ENCODE measurements at places on chromosomes 2 and 18.

GRCh38 chr18:68448736-68449135, 266.2 kb downstream of the TMX3 start:
- no peak for DNase-seq

GRCh38 chr18:39845631-39846030, 2109.4 kb upstream of the PIK3C3 start:
- DNase-seq, result no peak

DNA sequence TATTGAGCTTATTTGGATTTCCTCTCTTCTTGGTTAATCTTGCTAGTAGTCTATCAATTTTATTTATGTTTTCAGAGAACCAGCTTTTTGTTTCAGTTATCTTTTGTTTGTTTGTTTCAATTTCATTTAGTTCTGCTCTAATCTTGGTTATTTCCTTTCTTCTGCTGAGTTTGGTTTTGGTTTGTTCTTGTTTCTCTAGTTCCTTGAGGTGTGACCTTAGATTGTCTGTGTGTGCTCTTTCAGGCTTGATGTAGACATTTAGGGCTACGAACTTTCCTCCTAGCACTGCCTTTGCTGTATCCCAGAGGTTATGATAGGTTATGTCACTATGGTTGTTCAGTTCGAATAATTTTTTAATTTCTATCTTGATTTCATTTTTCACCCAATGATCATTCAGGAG, 141.6 kb downstream of the ZNF236 start:
- DNase-seq, result no peak

DNA sequence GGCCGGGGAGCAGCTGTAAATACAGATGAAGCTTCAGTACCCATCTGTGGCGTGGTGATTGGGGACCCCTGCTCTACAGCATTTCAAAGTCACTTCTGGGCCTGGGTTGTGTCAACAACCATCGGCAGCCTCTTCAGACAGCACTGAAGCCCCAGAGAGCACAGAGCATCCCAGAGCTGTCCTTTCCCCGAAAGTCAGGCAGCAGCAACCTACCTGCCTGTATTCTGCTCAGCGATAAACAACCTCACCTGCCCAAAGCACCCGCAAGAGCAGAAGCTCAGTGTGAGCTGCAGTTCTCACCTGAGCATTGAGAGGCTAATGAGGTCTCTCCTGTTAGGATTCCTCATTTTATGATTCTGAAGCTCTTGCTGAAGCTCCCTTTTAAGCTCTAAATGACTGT, 19.3 kb downstream of the TRABD2A start:
- DNase-seq, result no peak

- no peak for DNase-seq
Measured at GRCh38 chr2:46555011-46555410, 75.6 kb downstream of the TMEM247 start.

DNA sequence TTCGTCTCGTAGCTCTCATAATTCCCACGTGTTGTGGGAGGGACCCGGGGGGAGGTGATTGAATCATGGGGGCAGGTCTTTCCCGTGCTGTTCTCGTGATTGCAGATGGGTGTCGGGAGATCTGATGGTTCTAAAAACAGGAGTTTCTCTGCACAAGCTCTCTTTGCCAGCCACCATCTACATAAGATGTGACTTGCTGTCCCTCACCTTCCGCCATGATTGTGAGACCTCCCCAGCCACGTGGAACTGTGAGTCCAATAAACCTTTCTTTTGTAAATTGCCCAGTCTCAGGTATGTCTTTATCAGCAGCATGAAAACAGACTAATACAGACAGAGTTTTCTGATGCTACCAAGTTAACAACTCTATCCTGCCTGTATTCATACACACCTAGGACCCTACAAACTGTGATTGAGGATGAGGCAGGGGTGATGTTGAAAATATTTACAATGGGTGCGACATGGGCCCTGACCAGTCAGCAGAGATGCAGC, 3.9 kb downstream of the APOB start:
- no peak for DNase-seq

DNA sequence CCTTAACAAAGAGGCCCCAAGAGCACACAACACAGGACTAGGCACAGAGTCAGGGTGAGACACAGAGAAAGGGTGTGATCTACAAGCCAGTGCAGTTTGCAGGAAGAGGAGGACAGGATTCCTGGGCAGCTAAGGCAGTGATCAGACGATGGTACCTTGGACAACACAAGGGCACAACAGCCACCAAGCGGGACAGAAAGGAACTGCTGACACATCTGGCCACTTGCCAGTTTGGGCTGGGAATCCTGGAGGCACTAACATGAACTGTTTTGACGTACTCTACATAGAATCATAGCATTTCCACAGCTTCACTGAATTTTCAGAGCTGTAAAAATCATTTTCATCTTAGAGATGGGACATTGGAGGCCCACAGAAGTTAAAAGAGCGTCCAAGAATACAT, 221.5 kb upstream of the SLC35G4 start:
- no peak for DNase-seq

- no peak for DNase-seq
Measured at GRCh38 chr2:20994130-20994529, 49.7 kb downstream of the APOB start.

- no peak for DNase-seq
Measured at GRCh38 chr2:192473331-192473730, 278.6 kb upstream of the TMEFF2 start.

- no peak for DNase-seq
Measured at GRCh38 chr18:43442571-43442970, 165.3 kb upstream of the SYT4 start.

- DNase-seq, result no peak
Measured at GRCh38 chr18:49910019-49910418, 96.7 kb upstream of the ACAA2 start.

DNA sequence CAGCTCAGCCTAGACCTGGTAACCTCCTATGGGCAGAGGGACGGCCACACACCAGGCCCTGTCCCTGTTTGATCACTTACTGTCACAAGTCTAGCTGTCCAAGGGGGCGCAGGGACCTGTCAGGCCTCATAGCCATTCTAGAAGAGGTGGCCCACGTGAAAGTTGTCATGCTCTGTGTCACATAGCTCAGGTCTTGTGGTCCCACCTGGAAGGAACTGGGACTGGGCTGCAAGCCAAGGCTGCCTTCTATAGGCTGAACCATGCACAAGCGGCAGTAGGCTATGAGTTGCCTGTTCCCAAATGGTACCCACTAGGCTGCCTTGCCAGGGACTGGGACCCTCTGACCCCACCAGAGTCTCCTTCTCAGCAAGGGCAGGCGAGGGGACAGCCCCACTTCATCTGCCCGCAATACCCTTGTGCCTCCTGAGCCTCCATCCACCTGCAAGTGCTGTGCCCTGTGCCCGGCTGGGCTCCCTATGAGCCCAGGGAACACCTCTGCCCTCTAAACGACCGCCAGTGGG, 177.5 kb downstream of the ANAPC1 start:
- no peak for DNase-seq

DNA sequence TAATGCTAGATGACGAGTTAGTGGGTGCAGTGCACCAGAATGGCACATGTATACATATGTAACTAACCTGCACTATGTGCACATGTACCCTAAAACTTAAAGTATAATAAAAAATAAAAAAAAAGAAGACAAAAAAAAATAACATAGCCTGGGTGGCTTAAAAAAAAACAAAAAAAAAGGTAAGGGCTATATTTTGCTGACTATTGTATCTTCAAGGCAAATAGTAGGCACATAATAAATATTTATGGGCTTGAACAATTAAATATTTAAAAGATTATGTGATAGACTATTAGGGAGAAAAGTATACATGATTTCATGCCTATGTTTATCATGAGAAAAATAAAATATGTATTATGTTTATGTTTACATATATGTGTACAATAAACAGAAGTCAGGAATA, 99.4 kb downstream of the CCDC148 start:
- no peak for DNase-seq

- DNase-seq, result no peak
Measured at GRCh38 chr18:45430041-45430440, 185.2 kb upstream of the SLC14A2 start.

DNA sequence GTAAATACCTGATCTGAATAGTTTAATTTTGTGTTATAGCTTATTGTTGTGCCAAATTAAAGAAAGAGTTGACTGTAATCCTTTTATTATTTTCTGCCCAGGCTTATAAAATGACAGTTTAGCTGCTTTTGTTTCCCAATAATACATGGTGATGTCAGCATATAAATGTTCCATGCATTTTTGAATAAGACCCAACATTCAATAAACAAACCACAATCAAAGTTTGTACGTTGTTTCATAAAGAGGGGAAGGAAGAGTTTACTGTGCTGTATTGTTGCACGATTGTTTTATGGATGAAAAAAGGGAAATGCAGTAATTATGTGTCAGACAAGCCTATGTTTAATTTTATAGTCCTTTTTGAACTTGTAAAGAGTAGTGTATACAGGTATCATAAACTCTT, 177.2 kb upstream of the SCN7A start:
- no peak for DNase-seq

DNA sequence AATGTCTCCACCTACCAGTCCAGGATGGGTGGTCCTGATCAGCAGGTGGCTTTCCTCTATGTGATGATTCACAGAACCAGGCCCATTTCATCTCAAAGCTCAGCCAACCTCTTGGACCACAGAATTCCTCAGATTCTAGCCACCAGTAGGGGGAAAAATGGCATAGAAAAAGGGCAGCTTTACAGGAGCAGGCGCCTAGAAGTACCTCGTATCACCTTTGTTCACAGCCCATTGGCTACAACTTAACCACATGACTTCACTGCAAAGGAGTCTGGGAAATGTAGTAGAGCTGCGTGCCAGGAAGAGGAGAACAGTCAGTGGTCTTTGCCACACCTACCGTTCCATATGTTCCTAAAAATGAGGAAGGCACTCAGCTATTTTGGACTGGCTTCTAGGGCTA, 62.8 kb upstream of the DTNA start:
- DNase-seq, result no peak

DNA sequence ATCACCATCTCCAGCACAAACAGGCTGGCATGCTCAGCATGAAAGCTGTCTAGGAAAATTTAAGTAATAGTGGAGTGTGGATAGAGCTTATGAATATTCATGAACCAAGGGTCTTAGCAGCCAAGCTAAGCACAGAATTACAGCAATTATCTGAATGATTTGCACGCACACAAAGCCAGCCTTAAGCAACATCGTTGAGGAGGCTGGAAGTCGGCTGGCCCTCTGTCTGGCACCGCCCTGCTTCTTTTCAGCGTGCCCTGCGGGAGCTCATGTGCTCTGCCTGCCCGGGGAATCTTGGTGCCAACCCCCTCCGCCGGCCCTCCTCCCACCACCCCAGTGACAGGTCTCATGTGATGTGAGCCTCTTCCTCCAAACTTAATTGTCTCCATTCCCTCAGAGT, 540.1 kb downstream of the CMPK2 start:
- DNase-seq, result no peak

DNA sequence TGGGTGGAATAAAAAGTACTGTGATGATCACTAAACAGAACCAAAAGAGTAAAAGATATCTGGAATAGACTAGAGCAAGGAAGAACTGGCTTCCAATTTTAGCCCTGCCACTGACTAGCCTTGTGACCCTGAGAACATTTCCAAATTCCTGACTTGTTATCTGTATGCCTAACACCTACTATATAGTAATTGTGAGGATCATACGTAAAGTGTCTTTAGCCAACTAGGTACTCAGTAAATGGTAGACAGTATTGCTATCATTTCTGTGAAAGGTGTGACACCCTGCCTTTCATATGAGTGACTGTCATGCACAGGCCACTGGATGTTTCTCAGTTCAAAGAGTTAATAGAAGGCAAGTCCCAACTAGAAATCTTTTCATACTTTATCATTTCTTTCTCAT, 29.8 kb downstream of the CYTIP start:
- peak; percentile 25 for DNase-seq

GRCh38 chr18:52567360-52567759, 227.4 kb downstream of the DCC start:
- DNase-seq, result no peak

GRCh38 chr2:59936048-59936447, 617.4 kb downstream of the BCL11A start:
- DNase-seq, result no peak

- DNase-seq, result no peak
Measured at GRCh38 chr2:66577321-66578053, 142.6 kb downstream of the MEIS1 start.

DNA sequence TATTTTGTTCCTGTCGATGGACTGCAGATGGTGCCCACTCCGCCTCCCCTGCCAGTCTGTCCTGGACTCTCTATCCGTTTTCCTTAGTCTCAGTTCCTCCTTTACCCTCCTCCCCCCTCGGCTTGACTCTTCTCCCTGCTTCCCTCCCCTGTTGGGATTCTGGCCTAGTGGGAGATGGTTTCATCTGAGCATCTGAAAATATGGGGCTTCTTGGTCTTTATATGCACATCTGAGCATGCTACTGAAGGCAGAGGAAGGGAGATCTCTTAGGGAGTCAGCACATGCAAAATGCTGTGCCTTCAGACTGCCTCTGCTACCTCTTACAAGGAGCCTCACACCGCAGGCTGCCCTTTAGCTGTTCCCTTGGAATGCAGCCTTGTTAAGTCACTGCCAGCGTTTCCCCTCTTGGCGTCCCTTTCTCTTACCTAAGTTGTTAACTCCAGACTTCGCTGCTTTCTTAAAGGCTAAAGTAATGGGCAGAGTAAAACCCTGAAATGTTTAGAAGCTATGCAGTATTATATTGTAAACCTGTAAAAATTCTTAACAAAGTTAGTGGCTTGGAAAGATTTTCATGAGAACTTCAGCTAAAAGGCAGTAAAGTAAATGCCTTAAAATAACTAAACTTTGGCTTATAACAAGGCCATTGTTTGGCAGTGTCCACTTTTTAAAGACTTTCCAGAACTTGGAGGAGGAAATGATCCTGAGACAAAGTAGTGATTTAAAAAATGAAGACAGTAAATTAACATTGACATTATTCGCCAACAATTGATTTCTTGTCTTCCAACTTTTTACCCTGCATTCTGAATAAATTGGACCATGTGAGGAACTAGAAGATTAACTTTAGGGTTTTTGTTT, 49.8 kb downstream of the LDLRAD4 start:
- no peak for DNase-seq

DNA sequence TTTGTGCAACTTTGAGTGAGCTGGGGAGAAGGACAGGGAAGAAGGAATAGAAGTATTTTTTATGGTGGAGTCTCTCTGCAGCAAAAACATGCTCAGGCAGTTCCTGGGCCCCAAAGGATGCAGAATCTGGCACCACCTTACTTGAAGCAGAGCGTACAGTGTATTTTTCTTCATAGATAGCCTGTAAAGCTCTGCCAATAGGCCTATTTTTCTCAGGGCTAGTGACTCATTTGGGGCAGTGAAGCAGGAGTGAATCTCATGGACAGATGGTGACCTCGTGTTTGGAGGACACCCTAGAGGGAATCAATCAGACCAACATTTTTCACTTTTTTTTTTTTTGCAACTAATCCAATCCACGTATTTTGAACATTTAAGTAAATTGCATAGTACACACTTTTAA, 268.1 kb upstream of the CXCR4 start:
- DNase-seq, result no peak

- no peak for DNase-seq
Measured at GRCh38 chr18:39455285-39455684, 1889.7 kb upstream of the CELF4 start.

- DNase-seq, result no peak
Measured at GRCh38 chr2:159164457-159164911, 122.0 kb downstream of the WDSUB1 start.

DNA sequence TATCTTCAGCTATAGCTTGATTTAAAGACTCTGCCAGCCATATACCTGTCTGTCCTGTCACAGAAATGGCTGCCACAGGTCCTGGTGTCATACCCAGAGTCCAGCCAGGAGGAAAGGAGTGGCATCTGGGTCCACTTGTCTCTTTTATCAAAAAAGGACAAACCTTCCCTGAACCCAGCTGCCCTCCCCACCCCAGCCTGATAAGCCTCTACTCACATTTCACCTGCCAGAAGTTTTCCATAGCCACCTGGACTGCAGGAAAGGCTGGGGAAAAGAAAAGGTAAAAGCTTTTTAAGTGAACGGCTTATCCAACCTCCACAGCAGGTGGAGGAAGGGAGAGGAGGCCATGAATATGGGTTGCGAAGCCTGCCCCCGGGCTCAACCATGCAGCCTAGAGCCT, 32.8 kb downstream of the TMEM163 start:
- no peak for DNase-seq
